H9 (cell line): ENCODE measurements at places on chromosomes 4 and X. TPM values are rescaled to one million over a fixed set of nuclear protein-coding genes. Genes with fewer than 3 reads are reported as not detected.

FLNA gene
- total RNA-seq = 946 and 957 TPM in 2 replicates

MAGEA1 gene
- not detected in 2 replicates for total RNA-seq

DNA sequence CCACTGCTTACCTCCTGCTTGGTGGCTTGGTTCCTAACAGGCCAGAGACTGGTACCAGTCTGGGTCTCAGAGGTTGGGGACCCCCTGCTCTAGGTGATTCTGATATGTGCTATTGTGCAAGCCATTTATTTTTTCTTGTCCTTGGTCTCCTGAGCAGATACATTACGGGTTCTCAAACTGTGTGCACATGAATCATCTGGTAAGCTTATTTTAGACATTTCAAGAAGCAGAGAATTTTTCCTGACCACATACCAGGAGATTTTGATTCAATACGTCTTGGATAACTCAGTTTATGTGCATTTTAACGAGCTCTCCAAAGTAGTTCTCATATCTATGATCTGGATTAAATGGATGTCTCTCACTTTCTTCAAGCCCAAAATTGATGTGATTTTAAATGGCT lies 77.2 kb downstream of the FHIP1A start:
- DNase-seq = no peak

CYLC1 gene
- total RNA-seq = not detected in 2 replicates

CXCL1 gene
- total RNA-seq = 0.20 TPM in 2 replicates

- no peak for DNase-seq
Measured at GRCh38 chrX:29555465-29556091, 659.8 kb upstream of the MAGEB2 start.

- DNase-seq = no peak
Measured at GRCh38 chr4:6468376-6468775, 4.0 kb downstream of the PPP2R2C start.

GRCh38 chr4:44157611-44158277 lies 290.9 kb downstream of the KCTD8 start:
- no peak for DNase-seq

GRCh38 chr4:140497405-140497746 lies 717 bp downstream of the MGAT4D start:
- no peak for DNase-seq

- peak; percentile 39 for DNase-seq
Measured at GRCh38 chr4:38210396-38211114, 250.4 kb downstream of the PTTG2 start.

SCRG1 gene
- not detected in 2 replicates for total RNA-seq

DNA sequence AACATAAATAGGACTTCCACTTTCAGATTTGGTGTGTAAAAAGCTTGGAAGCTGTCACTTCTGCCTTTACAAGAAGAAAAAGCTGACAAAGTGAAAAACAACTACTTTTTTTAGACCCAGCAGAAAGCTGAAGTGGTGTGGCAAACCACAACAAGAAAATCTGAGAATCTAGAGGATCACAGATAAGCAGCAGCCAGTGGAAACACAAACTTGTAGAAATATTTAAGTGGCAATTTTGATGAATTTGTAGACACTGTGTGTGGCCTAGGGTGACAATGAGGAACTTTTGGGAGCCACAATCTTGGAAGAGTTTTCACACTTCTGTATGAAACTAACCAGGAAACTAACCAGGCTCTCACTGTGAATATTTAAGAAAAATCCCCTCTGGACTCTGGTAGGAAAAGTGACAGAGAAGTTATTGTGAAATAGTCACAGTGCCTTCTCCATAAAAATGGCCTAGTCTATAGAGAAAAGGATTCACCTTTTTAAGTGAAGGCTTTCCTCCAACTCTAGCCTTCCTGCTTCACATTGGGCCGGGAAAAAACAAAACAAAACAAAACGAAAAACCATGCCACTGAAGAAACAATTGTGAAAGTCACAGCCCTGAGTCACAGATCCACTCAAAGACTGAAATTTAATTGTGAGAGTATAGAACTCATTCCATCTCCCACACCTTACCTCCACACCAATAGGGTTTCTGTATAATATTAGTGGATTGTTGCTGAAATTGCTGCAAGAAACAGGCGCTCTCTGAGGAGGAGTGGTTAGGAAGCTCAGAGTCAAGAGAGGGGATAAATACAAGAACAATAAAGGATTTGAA lies 26.7 kb upstream of the GUCY1A1 start:
- DNase-seq = no peak

- DNase-seq = no peak
Measured at GRCh38 chr4:177371461-177371860, 61.8 kb downstream of the NEIL3 start.

LUZP4 gene
- total RNA-seq = not detected in 2 replicates

PAGE2B gene
- total RNA-seq = not detected in 2 replicates

GRCh38 chr4:177087060-177087459 lies 222.6 kb upstream of the NEIL3 start:
- no peak for DNase-seq

SMIM10L2A gene
- 18.1 and 18.3 TPM in 2 replicates for total RNA-seq

GRCh38 chr4:15989424-15989823 lies 26.4 kb upstream of the FGFBP2 start:
- no peak for DNase-seq

GRCh38 chr4:70873216-70873615 lies 29.0 kb upstream of the MOB1B start:
- DNase-seq = no peak

- DNase-seq = no peak
Measured at GRCh38 chrX:45022150-45022549, 149.2 kb downstream of the KDM6A start.

TCEAL6 gene
- not detected in 2 replicates for total RNA-seq

DNA sequence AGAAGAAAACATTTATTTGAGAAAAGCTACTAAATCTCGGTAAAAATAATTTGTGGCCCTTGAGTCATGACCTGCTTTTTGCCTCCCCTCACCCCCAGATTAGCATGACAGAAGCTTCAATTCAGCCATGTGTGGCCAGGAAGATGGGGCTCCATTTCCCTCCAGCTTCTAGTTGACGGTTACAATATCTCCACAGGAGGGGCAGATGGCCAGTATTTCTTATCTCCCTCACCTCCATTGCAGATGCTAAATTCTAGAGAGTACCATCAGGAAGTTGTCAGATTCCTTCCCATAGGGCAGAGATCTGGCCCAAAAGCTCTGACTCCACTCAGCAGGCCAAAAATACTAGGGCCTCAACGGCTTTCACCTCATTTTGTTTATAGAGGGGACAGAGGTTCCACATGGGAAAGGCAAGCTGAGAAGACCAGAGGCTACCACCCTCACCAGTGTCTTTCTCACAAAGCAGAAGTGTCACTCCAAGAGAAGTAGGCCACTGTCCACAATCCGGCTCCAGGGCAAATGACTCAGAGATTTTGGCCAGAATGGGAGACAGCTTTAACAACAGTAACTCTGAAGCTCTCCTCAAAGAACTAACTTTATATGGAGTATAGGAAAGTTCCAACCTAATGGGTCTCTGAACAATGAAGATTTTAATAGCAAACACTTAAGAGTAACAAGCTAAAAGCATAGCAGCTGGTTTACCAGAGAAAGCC lies 108.3 kb downstream of the TBC1D19 start:
- DNase-seq = peak; percentile 27

HMX1 gene
- total RNA-seq = 0.26 and 0.31 TPM in 2 replicates

GRCh38 chrX:107775000-107775733 lies 420 bp downstream of the TSC22D3 start:
- no peak for DNase-seq

HPSE gene
- 1.5 and 2.0 TPM in 2 replicates for total RNA-seq

DNA sequence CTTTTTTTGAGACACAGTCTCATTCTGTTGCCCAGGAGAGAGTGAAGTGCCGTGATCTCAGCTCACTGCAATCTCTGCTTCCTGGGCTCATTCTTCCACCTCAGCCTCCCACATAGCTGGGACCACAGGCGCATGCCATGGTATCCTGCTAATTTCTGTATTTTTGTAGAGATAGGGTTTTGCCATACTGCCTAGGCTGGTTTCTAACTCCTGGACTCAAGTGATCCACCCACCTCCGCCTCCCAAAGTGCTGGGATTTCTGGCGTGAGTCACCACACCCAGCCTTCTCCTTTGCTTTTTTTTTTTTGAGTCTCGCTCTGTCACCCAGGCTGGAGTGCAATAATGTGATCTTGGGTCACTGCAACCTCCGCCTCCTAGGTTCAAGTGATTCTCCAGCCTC lies 94.1 kb downstream of the PDS5A start:
- DNase-seq = no peak

GAGE1 gene
- not detected in 2 replicates for total RNA-seq

DNA sequence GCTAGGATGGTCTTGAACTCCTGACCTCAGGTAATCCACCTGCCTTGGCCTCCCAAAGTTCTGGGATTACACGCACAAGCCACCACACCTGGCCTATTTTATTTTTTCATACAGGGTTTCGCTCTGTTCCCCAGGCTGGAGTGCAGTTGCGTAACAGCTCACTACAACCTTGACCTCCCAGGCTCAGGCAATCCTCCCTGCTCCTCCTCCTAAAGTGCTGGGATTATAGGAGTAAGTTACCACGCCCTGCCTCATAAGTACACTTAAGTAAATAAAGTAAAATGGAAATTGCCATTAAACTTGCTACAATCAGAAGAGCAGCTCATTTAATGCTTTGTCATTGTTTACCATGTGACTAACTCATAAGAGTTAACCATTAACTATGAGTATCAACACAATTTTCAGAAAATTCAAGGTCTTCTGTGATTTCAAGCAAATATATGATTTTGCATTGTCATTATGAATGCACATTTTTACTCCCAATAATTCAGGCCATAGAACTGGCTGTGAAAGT lies 12.3 kb downstream of the UGDH start:
- DNase-seq = no peak

GRCh38 chr4:141788169-141788915 lies 152.0 kb downstream of the IL15 start:
- DNase-seq = no peak

HTRA3 gene
- total RNA-seq = 2.9 and 3.0 TPM in 2 replicates

TMEM31 gene
- 0.55 and 0.64 TPM in 2 replicates for total RNA-seq

LRIT3 gene
- 0.07 and 0.09 TPM in 2 replicates for total RNA-seq

- no peak for DNase-seq
Measured at GRCh38 chr4:98521486-98521885, 136.9 kb downstream of the TSPAN5 start.

DNA sequence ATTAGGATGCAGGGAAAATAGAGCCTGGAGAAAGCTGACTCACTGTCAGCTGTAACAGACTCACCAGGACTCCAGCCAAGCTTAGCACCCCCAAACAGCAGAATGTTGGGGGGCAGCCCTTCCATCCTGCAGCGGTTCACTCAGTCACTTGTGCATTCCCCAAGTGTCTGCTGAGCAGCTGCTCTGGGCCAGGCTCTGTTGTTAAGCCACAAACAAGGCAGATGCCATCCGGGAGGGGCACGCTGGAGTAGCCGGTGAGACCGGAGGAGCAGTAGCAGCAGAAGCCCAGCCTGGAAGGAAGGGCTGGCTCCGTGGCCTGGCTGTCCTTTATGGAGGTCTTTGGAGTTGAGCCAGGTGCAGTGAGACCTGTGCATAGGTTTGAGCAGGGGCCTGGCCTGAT lies 22.0 kb downstream of the CCNQ start:
- DNase-seq = no peak

RTL9 gene
- total RNA-seq = 0.04 and 0.13 TPM in 2 replicates

PPP1R2C gene
- not detected in 2 replicates for total RNA-seq

PDLIM3 gene
- total RNA-seq = 12.0 and 13.1 TPM in 2 replicates

TEC gene
- 1.7 and 1.8 TPM in 2 replicates for total RNA-seq

CRLF2 gene
- total RNA-seq = not detected in 2 replicates

DNA sequence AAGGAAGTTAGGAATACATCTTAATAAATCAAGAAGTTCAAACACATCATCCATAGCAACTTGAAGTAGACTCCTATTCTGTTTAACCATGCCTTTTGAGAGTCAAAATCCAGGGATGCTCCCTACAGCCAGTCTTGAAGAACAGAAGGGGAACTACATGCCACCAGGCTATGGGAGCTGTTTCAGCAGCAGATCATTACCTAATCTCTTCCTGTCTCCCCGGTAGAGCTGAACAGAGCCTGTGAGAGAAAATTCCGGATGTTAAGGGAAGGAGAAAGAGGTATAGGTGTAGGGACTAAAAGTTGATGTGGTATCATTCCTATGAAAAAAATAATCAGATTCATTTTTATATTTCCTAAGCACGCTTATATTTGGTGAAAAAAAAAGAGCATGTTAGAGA lies 352.2 kb downstream of the SPRY1 start:
- no peak for DNase-seq

NLGN4X gene
- total RNA-seq = 106 and 111 TPM in 2 replicates

MAGEA11 gene
- not detected in 2 replicates for total RNA-seq

- no peak for DNase-seq
Measured at GRCh38 chr4:31307029-31307428, 586.9 kb downstream of the PCDH7 start.

- no peak for DNase-seq
Measured at GRCh38 chrX:45449982-45450381, 249.3 kb upstream of the DIPK2B start.

- DNase-seq = no peak
Measured at GRCh38 chrX:70117738-70118137, 15.5 kb upstream of the IGBP1 start.

PRKG2 gene
- 1.6 and 1.9 TPM in 2 replicates for total RNA-seq

DNA sequence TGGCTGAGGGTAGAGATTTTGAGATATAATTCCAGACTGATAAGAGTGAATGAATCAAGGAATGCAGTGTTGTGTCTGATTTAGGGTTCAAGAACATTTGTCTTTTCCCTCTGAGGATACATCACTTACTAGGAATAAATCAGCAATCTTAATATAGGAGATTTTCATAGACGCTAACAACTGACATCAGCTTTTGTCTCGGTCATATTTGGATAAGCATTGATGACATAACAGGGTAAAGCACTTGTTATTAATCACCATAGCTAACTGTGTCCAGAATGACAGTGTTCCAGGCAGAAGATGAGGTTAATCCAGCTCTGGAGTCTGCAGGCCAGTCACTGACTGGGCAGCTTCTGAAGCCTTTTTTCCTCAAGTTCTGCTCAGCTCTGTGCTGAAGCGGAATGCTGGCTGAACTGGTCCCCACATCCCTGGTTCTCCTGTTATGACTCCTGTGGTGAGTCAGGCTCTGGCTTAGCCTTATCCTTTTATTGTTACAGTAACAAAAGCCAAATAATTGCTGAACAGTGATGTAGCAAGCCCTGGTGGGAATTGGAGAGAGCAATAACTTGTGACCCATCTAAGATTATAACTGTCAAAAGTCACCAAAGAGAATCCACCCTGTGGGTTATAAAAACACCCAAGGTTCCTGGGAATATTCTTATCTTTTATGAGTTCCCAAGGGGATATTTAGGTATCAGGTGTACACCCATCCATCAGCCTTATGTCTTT lies 41.8 kb downstream of the FNIP2 start:
- no peak for DNase-seq
